ENCODE measurements at places on chromosomes 11 and 22.

GRCh38 chr11:104907521-104908185 lies 9.4 kb upstream of the CASP12 start:
- no peak for DNase-seq

DNA sequence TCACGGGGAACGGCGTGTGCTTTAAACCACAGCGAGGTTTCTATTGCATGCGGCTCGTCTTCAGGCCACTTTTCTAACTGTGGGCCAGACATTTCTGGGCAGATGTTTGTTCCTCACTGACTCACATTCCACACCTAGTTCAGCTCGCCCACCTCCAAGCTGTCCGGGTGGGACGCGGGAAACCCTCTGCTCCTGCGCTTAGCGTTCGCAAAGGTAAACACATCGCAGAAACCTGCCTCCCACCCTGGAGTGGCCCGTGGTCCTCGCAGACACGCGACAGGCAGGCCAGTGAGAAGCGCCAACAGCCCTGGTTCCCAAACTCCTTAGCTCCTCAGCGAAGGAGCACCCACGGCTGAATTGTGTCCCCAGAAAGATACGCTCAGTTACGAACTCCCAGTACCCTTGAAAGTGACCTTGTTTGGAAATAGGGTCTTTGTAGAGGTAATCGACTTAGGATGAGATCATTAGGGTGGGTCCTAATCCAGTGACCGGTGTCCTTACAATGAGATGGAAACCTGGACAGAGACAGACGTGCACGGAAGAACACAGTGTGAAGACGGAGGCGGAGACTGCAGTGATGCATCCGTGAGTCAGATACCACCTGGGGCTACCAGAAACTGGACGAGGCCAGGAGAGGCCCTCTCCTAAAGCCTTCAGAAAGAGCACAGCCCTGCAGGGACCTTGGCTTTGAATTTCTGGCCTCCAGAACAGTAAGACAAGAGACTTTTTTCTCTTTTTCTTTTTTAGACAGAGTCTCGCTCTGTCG lies 82.7 kb downstream of the CELSR1 start:
- DNase-seq, result no peak

DNA sequence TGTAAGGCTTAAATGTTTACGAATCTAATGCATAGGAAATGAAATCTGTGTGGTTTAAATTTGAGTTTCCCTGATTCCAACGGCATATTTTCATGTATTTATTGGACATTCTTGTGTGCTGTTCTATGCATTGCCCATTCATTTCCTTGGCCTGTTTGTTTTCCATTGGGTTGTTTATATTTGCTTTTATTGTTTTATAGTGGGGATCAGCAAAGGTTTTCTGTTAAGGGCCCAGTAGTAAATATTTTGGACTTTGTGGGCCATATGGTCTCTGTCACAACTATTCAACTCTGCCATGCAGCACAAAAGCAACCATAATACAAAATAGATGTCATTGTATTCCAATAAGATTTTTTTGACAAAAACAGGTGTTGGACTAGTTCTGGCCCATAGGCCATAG lies 5.2 kb upstream of the LGR4 start:
- DNase-seq, result no peak

DNA sequence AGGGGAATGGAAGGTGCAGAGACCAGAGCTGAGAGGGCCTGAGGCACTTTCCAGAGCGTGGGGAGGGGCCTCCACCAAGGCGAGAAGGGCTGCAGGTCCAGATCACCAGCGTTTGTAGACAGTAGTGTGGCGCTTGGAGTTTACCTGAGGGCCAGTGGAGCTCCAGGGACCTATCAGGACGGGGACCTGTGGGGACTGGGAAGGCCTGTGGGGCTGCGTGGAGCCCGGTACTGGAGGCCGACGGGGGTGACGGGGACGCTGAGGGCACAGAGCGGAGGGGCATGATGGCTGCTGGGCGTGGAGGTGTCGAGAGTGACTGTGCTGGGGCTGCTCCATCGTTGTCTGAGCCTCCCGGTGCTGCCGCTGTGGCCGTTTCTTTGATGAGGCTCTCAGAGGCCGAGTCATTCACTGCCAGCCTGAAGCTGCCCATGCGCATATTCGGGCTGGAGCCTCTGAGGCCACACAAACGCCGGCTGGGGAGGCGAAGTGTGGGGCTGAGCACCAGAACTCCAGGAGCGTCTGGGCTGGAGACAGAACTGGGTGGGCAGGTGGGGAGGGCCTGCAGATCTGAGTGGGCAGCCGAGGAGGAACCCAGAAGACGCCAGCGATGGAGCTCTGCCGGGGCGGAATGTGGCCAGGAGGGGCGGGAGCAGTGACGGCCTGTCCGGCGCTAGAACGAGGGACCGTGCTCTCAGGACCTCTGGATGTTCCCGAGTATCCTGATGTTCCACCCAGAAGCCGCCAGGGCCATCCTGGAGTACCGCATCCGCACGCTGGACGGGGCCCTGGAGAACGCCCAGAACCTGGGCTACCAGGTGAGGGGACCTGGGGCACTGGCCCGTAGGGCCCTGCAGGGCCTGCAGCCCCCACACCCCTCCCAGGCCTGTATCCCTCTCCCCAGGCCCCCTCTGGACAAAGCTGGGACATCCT lies 2.6 kb downstream of the PGGHG start:
- DNase-seq, result no peak

DNA sequence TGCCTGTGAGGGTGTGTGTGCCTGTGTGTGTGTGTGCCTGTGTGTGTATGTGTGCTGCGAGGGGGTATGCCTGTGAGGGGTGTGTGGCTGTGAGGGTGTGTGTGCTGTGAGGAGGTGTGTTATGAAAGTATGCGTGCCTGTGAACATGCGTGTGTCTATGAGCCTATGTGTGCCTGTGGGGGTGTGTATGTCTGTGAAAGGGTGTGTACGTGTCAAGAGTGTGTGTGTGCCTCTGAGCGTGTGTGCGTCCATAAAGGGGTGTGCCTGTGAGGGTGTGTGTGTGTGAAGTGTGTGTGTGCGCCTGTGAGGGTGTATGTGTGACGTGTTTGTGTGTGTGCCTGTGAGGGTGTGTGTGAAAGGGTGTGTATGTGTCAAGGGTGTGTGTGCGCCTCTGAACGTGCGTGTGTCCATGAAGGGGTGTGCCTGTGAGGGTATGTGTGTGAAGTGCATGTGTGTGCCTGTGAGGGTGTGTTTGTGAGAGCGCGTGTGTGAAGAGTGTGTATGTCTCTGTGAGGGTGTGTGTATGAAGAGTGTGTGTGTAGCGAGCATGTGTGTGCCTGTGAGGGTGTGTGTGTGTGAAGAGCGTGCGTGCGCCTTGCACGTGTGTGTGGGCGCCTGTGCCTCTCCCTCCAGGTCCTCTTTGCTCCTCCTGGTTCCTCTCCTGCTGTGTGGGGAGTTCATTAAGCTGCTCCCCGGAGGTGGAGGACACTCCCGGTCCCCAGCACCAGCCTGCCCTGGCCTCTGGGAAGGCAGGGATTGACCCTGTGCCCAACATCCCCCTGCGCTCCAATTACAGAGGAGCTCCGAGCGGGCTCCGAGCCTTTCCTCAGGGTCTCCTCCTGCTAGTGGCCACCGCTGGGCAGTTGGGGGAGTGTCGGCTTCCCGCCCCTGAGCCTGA lies 53.3 kb downstream of the CACNA1I start:
- DNase-seq, result no peak

- no peak for DNase-seq
Observed at GRCh38 chr11:42054351-42054900, 595.0 kb upstream of the LRRC4C start.

DNA sequence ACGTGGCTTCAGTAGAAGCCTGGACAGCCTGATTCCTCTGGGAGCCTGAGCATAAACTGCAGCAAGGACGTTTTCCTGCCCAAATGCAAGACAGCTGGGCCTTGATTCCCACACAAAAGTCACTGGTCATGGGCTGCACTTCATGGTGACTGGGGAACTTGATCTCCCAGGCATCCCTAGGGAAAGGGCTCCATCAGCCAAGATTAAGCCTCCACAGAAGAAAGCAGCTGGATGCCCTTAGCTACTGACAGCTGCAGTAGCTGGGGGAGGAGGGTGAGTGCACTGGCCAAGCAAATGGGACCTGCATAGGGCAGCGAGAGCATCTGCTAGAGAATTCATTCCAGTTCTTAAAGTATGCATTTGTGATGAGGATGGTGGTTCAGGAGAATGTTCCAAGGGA lies 267.4 kb upstream of the ISX start:
- no peak for DNase-seq

GRCh38 chr11:45413156-45413858 lies 127.2 kb upstream of the SYT13 start:
- no peak for DNase-seq

DNA sequence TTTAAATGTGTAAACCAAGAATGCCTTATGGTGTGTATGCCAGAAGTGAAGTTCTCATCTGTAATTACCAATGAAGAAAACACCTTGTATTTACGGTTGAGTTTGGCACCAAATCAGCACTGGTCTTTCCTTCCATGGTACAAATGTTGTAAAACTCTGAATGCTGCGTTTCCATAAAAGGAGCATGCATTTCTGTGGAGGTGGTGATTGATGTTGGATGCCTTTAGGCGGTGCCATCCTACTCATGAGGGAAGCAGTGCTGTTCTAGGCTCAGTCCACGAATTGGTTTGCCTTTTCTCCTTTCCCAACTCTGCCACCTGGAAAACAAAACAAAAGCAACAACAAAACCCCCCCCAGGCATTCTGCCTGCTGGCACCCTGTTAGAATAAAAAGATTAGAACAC lies 124.4 kb downstream of the TEAD1 start:
- DNase-seq, result no peak

DNA sequence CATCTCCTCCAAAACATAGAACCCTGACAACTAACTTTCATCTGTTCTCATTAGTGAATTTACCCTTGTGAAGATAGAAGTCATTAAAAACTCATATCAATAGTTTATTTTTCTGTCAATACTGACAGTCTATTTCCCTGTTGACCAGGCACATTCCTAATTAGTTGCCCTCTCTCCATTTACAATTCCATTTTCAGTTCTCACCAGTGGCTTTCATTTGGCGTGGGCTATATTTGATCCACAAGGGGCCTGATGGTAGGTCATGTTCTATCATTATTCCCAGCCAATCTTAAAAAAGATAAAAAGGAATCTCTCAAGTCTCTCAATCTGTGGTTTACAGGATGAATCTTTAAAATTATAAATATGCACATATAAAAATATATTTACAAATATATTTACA lies 3.9 kb upstream of the AKIP1 start:
- DNase-seq, result no peak

DNA sequence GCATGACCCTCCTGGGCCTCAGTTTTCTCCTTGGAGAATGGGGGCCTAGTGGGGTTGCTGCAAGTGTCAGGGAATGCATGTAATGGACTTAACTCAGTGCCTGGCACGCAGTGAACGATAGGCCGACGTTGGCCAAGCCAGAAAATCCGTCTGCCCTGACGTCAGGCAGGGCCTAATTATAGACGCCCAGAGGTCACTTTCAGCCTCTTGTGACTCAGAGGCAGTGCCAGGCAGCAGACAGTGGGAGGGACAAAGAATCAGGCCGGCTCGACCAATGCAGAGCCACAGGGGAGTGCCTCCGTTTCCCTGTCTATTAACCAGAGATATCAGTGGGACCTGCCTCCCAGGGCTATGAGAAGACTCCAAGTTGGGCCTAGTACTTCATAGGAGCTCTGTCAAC lies 115.0 kb downstream of the MN1 start:
- DNase-seq, result no peak

- no peak for DNase-seq
Observed at GRCh38 chr11:69372589-69373250, 78.8 kb downstream of the MYEOV start.

DNA sequence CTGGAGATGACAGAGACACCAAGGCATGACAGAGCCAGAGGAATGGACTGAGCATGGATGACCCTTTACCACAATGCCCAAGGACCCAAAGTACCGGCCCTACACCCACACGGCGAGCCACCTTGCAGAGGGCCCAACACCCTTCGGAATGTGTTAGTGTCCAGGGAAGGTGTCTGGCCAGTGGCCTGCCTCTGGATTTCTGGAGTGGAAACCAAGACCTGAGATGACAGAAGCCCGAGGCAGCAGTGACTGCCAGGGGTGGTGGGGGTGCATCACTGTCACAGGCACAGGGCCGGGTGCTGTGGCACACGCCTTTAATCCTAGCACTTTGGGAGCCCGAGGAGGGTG lies 28.7 kb downstream of the PDGFB start:
- no peak for DNase-seq

DNA sequence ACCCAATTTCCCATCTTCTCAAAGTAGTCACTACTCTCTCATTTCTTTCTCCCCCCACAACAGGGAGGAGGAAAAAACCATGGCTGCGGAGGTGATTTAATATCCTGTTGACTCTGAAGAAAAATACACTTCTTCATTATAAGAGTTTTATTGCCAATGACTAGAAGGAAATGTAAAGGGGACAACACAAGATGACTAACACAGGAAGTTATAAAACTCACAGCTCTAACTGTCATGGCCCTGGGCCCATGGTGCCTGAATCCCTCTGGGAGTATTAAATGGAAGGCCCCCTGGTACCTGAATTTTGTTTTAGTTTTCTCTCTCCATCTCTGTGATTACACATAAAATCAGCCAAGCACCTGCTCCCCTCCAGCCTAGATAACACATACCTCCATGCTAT lies 352.8 kb upstream of the FAT3 start:
- DNase-seq, result no peak
